ENCODE measurements at places on chromosomes 11 and 22.

DNA sequence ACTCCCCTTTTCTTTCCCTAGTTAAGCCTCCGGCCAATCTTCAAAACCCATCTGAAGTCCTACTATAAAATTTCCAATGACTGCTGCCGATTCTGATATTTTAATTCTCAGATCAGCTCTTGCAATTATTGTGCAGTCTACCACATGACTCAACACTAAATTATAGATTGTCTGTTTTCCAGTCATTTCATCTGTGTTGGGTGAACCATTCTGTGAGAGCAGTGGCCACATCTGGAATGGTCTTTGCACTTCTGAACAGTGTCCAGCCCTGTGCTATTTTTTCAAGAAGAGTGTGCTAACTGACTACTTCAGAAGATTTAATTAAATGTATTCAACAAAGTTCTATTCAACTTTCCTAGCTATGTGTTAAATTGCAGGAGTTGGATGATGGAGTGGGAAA is 47.2 kb upstream of the MMP7 start:
- no peak for DNase-seq

DNA sequence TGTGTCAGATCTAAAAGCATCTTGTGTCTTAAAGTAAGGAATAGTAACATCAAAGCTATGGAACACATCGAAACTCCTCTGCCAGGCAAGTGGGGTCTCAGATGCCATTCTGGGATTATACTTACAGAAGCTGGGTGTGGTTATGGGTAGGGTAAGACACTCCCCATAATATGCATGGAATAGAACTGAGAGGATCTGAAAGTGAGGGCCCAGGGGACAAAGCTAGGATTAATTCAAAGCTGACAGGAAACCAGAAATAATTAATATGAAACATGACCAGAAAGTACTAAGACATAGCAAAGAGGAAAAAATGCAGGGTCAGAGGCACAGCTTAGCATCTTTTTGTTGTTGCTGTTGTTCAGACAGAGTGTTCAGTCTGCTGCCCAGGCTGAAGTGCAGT is 40.2 kb upstream of the EED start:
- no peak for DNase-seq

DNA sequence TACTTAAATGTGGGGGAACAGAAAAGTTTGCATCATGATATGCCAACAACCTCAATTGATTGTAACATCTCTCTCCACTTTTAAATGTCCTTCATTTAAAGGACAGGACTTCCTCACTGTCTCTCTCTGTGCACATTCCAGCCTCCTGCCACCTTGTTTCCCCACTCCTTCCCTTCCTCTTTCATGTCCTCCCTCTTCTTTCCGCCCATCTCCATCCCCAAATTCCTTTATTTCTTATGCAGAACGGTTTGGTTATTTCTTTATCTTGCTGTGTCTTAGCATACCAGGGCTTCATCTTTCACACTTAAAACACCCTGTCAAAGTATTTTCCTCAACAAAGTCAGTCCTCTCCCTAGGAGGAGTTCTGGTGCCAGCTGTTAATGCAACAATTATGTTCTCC is 293.8 kb downstream of the NXPE2 start:
- DNase-seq: no peak

- no peak for DNase-seq
Measured at GRCh38 chr11:133202816-133203215, 329.5 kb downstream of the OPCML start.

- DNase-seq: no peak
Measured at GRCh38 chr11:92464822-92465221, 240.2 kb downstream of the FAT3 start.

GRCh38 chr11:119181677-119182412 is 3.4 kb upstream of the NHERF4 start:
- no peak for DNase-seq

GRCh38 chr22:21014726-21015465 is at the start of gene P2RX6:
Gene P2RX6, plus strand, starts transcription at chr22:21015165. Its CDS starts 10 bp downstream, at chr22:21015175.
- DNase-seq: no peak

- DNase-seq: no peak
Measured at GRCh38 chr11:34395916-34396550, 38.2 kb upstream of the ABTB2 start.
